ENCODE measurements at places on chromosomes 1 and 21. TPM values are rescaled to one million over a fixed set of nuclear protein-coding genes. Genes with fewer than 3 reads are reported as not detected.

DNA sequence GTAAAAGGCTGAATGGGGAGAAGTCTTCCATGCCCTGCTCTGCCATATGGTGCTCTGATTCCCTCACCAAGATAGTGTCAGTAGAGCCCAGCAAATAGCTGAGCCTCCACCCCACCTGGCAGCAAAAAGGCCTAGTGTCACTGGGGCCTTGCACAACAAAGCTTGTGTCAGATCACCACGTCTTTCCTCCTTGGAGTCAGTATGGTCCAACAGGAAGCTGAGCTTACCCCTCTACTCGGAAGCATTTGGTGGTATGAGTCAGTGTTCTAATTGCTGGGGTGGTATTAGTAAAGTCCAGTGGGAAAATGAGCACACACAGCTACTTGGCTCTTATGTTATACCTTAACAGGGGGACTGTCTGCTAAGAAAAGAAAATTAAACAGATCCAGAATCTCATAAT, 18.7 kb upstream of the RRP15 start:
- ATAC-seq, result no peak

- peak; percentile 19 for ATAC-seq
Observed at GRCh38 chr1:206829282-206829681, 36.1 kb upstream of the IL20 start.

DNA sequence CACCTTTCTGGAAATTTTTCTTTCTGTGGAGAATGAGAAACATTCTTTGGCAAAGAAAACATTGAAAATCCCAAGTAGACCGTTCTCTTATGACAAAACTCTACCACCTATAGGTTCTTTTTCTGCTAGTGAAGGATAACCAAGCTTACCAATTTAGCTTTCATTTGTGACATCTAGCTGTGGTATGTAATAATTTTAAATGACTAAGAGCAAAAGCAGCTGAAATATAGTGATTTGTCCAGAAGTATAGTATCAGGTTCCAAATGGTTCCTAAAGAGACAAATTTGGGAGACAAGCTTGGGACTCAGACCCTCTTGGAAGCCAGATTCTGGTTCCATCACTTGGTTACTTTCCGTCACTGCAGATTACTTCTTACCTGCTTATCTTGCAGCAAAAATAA, 24.4 kb downstream of the FUBP1 start:
- no peak for ATAC-seq

GRCh38 chr1:41245659-41246058, 3.6 kb upstream of the SCMH1 start:
- ATAC-seq, result no peak

Gene SAMSN1
- total RNA-seq, result 93.3 TPM
